ENCODE measurements at places on chromosomes 7 and 10.

GRCh38 chr7:50632561-50633413 lies 67.6 kb upstream of the DDC start:
- ATAC-seq: peak; percentile 75

- no peak for ATAC-seq
Measured at GRCh38 chr10:45513551-45513950, 139.5 kb downstream of the ALOX5 start.

GRCh38 chr7:101378751-101379174 lies 16.1 kb downstream of the COL26A1 start:
- ATAC-seq: no peak

GRCh38 chr10:74425456-74426001 lies 274.5 kb downstream of the ADK start:
- no peak for ATAC-seq

GRCh38 chr7:24718977-24719491 lies 38.2 kb downstream of the GSDME start:
- ATAC-seq: peak; percentile 35

GRCh38 chr10:70188768-70189167 lies 18.5 kb upstream of the SAR1A start:
- no peak for ATAC-seq

GRCh38 chr10:103417601-103418000 lies 21.2 kb downstream of the PDCD11 start:
- ATAC-seq: no peak

- no peak for ATAC-seq
Measured at GRCh38 chr10:6995831-6996230, 415.0 kb downstream of the SFMBT2 start.

DNA sequence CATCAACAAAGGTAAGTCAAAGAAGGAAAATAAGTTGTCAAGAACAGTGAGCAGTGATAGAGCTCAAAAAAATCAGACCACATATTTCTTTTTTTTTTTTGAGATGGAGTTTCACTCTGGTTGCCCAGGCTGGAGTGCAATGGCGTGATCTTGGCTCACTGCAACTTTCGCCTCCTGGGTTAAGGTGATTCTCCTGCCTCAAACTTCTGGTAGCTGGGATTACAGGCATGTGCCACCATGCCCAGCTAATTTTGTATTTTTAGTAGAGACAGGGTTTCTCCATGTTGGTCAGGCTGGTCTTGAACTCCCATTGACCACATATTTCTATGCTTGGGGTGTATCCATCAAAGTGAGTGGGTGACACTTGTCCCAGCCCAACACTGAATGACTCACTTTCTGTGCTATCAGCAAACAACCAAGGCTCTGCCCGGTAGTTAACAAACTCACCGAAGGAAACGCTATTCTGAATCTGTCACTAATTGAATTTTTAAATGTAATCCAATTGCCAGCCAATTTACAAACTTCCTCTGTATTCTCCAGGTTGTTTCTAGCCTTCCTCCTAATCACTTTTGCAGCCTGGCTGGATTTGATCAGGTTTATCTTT lies 19.6 kb upstream of the SMNDC1 start:
- no peak for ATAC-seq

DNA sequence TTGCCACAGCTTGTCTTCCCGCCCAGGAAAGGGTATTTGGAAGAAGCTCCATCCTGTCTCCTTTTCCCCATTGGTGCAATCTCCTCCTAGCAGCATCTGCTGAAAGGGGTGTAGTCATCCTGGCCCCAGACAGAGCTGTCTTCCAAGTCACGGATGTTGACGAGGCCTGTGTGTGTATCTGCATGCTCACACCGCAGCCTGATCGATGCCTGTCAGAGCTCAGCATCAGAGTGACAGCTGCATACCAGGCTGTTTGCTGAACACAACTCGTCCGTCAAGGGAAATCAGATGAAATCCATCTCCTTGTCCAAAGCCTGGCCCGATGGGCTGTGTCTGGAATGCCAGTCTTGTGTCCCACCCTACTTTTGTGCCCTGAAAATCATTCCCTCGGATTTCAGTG lies 21.2 kb upstream of the LRRC4 start:
- no peak for ATAC-seq

- ATAC-seq: peak; percentile 48
Measured at GRCh38 chr7:23544913-23545354, 13.2 kb upstream of the TRA2A start.

GRCh38 chr7:51644216-51644615 lies 327.6 kb upstream of the COBL start:
- ATAC-seq: no peak

GRCh38 chr10:49758249-49758930 lies 3.7 kb downstream of the OGDHL start:
- ATAC-seq: no peak

All from esophagus mucosa (tissue), 1 donor.